Dermis microvascular lymphatic vessel endothelial cell (primary cell): ENCODE measurements at places on chromosomes 2 and 18.

DNA sequence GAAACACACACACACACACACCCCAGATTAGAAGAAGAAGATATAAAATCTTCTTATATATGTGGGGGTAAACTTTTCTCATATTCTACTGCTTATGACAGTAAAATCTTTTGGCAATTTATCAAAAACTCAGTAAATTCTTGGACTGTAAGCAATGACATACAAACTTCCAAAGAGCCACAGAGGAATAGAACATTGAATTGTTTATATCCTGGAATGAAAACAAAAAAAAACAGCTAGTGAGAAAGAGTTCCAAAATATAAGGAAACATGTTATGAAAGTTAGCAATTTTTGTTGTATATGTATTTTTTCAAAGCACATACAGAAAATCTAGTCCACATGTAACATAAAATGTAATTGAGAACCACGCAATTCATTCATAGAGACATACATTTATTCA lies 764.9 kb downstream of the DSC3 start:
- no peak for DNase-seq

GRCh38 chr2:7609974-7610373 lies 692.8 kb downstream of the RNF144A start:
- DNase-seq: no peak

- DNase-seq: no peak
These were observed 90.3 kb upstream of the PHLPP1 start for GRCh38 chr18:62625019-62625418.

GRCh38 chr18:44386401-44386800 lies 294.3 kb upstream of the SETBP1 start:
- DNase-seq: no peak

DNA sequence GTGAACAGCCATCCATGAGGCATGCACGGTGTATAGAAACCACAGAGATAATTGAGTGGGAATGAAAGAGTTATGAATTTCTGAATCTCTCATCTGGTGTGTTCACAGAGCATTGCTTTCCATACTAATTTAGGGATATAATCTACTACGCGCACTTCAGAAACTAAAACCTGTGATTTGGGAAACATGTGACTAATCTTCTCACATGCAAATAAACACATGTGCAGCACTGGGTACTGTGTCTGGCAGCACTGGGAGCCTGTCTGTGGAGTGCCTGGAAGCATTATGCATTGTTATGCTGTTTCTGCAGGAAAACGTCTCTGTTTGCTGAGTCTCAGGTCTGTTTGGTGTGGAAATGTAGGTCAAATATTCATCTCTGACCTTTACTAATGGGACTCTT lies 287.3 kb downstream of the CMPK2 start:
- no peak for DNase-seq

GRCh38 chr18:61738488-61738887 lies 154.3 kb downstream of the RNF152 start:
- DNase-seq: peak; percentile 91

- no peak for DNase-seq
These were observed 174.2 kb downstream of the RTP5 start for GRCh38 chr2:242043538-242044312.
